Heart left ventricle (tissue), 16 donors: ENCODE measurements at places on chromosomes 6 and 20. TPM values are rescaled to one million over a fixed set of nuclear protein-coding genes. Genes with fewer than 3 reads are reported as not detected.

DNA sequence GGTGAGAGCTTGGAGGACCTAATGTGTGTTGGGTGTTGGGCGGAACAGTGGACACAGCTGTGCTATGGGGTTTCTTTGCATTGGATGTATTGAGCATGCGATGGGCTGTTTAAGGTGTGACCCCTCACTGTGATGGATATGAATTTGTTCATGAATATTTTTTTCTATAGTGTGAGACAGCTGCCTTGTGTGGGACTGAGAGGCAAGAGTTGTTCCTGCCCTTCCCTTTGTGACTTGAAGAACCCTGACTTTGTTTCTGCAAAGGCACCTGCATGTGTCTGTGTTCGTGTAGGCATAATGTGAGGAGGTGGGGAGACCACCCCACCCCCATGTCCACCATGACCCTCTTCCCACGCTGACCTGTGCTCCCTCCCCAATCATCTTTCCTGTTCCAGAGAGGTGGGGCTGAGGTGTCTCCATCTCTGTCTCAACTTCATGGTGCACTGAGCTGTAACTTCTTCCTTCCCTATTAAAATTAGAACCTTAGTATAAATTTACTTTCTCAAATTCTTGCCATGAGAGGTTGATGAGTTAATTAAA, 3.0 kb downstream of the HLA-A start:
- H3K4me1 ChIP-seq = no peaks in the 10 kb centered on the region
- H3K27ac ChIP-seq = no peak overlapping the region
- H3K27me3 ChIP-seq = no peaks in the 10 kb centered on the region
- no peaks in the 10 kb centered on the region for H3K36me3 ChIP-seq
- H3K4me3 ChIP-seq = no peak overlapping the region

DNA sequence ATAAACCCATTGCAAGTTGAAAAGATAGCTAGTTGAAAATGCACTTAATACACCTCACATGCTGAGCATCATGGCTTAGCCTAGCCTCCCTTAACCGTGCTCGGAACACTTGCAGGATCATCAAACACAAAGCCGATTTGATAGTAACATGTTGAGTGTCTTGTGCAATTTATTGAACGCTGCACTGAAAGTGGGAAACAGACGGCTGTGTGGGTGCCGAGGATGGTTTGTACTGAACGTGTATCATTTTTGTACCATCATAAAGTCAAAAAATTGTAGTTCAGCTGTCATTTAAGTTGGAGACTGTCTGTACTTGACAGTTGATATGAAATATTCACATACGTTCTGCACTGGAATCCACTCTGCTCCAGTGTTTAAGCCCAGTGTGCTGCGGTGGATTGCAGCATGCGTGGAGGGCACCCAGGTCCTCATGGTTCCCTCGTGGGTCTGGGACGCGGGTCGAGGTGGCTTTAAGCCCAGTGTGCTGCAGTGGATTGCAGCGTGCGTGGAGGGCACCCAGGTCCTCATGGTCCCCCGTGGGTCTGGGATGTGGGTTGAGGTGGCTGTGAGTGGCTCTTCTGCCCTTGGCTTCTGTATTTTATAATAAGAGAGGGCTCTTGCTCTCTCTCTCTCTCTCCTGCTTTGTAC, 77.0 kb downstream of the CDH4 start:
- H3K27me3 ChIP-seq = no peaks in the 10 kb centered on the region
- no peak overlapping the region for H3K27ac ChIP-seq
- H3K36me3 ChIP-seq = no peaks in the 10 kb centered on the region
- peak; percentile 41 for DNase-seq

DNA sequence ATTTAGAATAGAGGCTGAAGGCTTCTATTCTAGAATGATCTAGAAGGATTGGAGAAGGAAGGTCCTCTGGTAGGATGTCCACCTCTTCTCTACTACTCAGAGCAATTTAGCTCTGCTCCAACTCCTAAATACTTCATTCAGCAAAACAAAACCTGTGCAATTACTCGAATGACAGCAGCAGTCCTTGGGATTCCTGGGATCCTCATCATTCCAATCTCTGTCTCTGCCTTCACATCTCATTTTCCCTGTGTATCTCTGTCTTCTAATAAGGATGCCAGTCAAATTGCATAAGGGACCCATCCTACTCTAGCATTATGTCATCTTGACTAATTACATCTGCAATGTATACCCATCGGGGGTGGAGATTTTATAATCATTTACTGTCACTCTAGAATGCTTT, 5.5 kb upstream of the AIG1 start:
- no peak overlapping the region for H3K4me3 ChIP-seq
- DNase-seq = no peak
- H3K27ac ChIP-seq = no peak overlapping the region
- no peaks in the 10 kb centered on the region for H3K27me3 ChIP-seq
- H3K4me1 ChIP-seq = no peaks in the 10 kb centered on the region

- no peak overlapping the region for H3K27ac ChIP-seq
- no peaks in the 10 kb centered on the region for H3K27me3 ChIP-seq
- H3K4me3 ChIP-seq = no peak overlapping the region
- DNase-seq = no peak
Measured at GRCh38 chr6:81842254-81842653, 89.8 kb upstream of the TENT5A start.

- H3K4me1 ChIP-seq = no peaks in the 10 kb centered on the region
- H3K27ac ChIP-seq = no peak overlapping the region
- H3K4me3 ChIP-seq = no peak overlapping the region
- H3K36me3 ChIP-seq = no peaks in the 10 kb centered on the region
- no peaks in the 10 kb centered on the region for H3K27me3 ChIP-seq
Measured at GRCh38 chr6:31851485-31851832, 11.2 kb downstream of the NEU1 start.

- peak overlapping the region; percentile 64 for H3K27ac ChIP-seq
- peaks cover 18% of the 10 kb centered on the region for H3K4me1 ChIP-seq
- no peaks in the 10 kb centered on the region for H3K36me3 ChIP-seq
- H3K27me3 ChIP-seq = no peaks in the 10 kb centered on the region
- DNase-seq = no peak
Measured at GRCh38 chr6:41442800-41443501, 103.2 kb upstream of the FOXP4 start.

DNA sequence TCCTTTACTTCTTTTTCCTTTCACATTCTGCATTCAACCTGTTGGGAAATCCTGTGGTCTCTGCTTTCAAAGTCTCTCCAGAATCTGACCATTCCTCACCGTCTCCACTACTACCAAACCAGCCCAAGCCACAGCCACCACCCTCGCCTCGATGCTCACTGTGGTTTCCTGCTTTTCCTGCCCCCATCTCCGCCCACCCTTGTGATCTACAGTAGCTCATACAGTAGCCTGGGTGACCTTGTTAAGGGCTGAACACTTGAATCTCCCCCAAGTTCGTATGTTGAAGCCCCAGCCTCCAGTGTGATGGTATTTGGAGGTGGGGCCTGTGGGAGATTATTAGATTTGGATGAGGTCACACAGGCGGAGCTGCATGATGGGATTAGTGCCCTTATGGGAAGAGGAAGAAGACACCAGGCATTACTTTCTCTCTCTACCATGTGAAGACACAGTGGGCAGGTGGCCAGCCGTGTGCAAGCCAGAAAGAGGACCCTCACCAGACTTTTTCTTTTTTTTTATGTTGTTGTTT, 189.0 kb upstream of the UST start:
- H3K27ac ChIP-seq = no peak overlapping the region
- no peak for DNase-seq
- no peaks in the 10 kb centered on the region for H3K36me3 ChIP-seq
- peaks cover 7% of the 10 kb centered on the region for H3K4me1 ChIP-seq
- no peaks in the 10 kb centered on the region for H3K27me3 ChIP-seq

DNA sequence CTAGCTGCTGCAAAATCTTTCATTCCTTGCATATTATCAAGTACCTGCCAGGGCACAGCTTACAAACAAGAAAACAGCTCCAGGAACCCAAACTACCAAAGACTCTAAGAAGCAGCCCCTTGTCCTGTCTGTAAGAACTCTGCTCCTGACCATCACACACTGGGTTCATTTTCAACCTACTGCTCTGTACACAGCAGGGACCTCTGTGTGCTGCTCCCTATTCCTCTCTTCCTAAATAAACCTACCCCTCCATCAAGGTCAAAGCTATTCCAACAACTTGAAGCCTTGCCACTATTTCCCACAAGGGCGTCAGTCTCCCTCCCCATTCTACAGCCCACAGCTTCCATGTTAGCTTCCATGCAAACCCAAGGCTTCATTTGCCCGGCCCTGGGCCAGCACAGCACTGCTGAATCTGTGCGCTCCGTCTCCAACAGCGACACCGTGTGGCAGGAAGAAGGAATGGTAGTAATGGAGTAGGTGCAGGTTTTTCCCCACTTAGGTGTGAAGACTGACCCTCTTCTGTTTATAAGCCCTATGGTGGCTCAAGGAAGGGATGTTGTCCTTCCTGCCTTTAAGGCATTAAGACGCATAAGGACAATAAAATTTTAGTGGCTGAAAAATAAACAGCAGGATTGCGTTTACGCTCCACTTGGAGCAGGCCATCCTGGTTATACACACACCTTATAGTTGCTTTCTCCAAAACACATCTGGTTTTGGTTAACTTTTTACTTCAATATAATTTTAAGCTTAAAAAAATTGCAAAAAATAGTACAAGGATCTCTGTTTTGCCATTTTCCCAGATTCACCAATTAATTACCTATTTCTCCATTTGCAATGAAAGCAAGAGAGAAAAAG, 115.2 kb upstream of the NXT1 start:
- peak; percentile 85 for DNase-seq
- H3K27me3 ChIP-seq = no peaks in the 10 kb centered on the region
- no peak overlapping the region for H3K27ac ChIP-seq
- no peak overlapping the region for H3K4me3 ChIP-seq
- H3K4me1 ChIP-seq = no peaks in the 10 kb centered on the region
- H3K36me3 ChIP-seq = no peaks in the 10 kb centered on the region

GRCh38 chr20:60137657-60138245, 179.5 kb downstream of the CDH26 start:
- no peak for DNase-seq
- H3K36me3 ChIP-seq = no peaks in the 10 kb centered on the region
- H3K4me1 ChIP-seq = peaks cover 28% of the 10 kb centered on the region
- H3K27me3 ChIP-seq = no peaks in the 10 kb centered on the region

DNA sequence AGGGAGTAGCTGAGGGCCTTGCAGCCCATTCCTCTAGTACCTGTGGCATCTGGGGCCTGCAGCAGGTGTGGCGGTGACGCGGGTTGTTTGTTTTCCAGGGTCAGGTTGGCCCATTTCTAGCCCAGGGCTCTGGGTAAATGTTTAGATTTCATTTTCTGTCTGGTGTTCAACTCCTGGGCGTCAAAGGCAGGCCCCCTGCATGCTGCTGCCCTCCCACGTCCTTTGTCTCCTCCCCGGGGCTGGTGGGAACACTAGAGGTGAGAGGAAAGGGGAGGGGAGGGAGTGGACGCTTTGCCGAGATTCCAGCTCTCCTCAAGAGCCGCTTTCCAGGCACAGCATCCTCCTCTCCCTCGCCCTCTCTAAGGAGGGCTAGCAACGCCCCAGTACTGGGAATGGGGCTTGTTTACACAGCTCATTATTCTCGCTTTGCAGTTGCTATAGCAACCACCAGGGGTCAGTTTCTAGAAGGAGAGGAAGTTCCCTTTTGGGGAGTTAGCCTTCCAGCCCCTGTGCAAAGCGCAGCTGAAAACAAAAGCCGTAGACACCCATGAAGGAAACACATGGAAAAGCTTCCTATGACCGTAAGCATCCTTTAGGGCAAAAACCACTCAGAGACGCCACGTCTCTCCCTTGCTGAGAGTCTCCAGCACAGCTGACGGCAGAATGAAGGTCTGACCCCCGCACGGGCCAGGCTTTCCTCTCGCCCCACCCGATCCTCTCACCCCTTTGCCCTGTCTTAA, 170.6 kb downstream of the LY86 start:
- no peaks in the 10 kb centered on the region for H3K36me3 ChIP-seq
- H3K4me3 ChIP-seq = no peak overlapping the region
- peaks cover 15% of the 10 kb centered on the region for H3K4me1 ChIP-seq
- no peak overlapping the region for H3K27ac ChIP-seq

GRCh38 chr6:88983532-88983931, 20.1 kb upstream of the RNGTT start:
- no peak for DNase-seq
- no peak overlapping the region for H3K4me3 ChIP-seq
- no peaks in the 10 kb centered on the region for H3K4me1 ChIP-seq
- no peak overlapping the region for H3K27ac ChIP-seq

DNA sequence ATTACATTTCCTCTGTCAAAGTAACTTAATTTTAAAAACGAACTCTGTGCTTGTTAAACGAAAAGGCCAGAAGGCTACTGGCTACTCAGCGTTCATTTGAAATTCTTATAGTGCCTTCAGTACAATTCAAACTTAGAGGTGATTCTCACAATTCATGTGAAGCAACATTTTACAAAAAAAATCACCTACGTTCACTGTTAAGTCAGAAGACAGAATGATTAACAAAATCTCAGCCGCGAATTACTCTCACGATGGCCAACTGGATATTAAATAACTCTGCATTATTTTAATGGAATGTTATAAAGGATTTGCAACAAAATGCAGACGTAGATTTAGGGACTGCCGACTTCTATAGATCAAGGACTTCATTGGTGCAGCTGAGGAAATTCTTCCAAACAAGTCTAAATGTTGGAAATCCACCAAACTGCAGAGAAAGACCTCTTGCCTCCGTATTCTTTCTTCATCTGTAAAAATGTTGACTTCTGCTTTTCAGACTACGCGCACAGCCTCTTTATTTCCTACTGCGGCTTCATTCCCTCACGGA, 1.6 kb upstream of the QKI start:
- no peaks in the 10 kb centered on the region for H3K27me3 ChIP-seq
- H3K4me1 ChIP-seq = no peaks in the 10 kb centered on the region
- H3K36me3 ChIP-seq = no peaks in the 10 kb centered on the region
- H3K4me3 ChIP-seq = peak overlapping the region; percentile 85
- H3K27ac ChIP-seq = peak overlapping the region; percentile 100

DNA sequence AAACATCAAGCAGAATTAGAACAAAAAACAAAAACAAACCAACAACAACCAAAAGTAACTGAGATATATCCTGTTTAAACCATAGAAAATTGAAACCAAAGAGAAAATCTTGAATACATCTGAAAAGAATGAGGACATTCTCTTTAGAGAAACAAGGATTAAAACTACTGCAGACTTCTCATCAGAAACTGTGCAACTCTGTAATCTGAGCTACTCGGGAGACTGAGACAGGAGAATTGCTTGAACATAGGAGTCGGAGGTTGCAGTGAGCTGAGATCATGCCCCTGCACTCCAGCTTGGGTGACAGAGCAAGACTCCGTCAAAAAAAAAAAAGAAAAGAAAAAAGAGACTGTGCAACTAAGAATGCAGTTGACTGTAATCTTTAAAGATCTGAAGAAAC, 153.4 kb downstream of the SYNDIG1 start:
- H3K4me3 ChIP-seq = no peak overlapping the region
- no peak for DNase-seq
- H3K36me3 ChIP-seq = no peaks in the 10 kb centered on the region
- H3K27ac ChIP-seq = no peak overlapping the region

DNA sequence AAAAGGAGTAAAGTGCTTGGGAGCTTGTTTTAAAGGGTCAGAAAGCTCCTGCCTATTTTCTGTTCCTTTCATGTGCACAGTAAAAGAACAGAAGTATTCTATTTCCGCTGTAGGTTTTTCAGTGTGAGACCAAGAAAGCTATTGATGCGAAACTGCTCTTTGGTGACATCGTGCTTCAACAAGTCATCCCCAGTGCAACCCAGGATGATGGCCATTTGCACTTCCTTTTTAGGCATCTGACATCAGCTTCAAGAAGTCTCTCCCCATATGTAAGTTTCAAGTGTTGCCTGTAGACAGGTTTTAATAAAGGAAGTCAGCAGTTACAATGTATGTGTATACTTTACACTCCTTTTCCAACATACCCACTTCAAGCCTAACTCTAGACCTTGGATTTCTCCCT, 131.6 kb downstream of the RFX6 start:
- H3K4me3 ChIP-seq = no peak overlapping the region
- H3K27me3 ChIP-seq = no peaks in the 10 kb centered on the region

Gene XKR7
- total RNA-seq = not detected

Gene HDAC2
- total RNA-seq = 48.0 TPM

Gene CMTR1
- 24.4 TPM for total RNA-seq
